ENCODE measurements at places on chromosomes 1 and 21.

GRCh38 chr1:26697431-26697977, 1.7 kb downstream of the ARID1A start:
- DNase-seq: no peak

GRCh38 chr1:6110326-6110725, 64.6 kb downstream of the KCNAB2 start:
- DNase-seq: no peak

GRCh38 chr1:177200290-177200689, 29.5 kb downstream of the BRINP2 start:
- no peak for DNase-seq

- DNase-seq: no peak
Measured at GRCh38 chr21:31157756-31158155, 119.5 kb upstream of the KRTAP19-8 start.

- DNase-seq: no peak
Measured at GRCh38 chr1:197910120-197910991, 6.8 kb upstream of the LHX9 start.

- DNase-seq: no peak
Measured at GRCh38 chr1:220812308-220812707, 25.6 kb downstream of the MTARC1 start.

DNA sequence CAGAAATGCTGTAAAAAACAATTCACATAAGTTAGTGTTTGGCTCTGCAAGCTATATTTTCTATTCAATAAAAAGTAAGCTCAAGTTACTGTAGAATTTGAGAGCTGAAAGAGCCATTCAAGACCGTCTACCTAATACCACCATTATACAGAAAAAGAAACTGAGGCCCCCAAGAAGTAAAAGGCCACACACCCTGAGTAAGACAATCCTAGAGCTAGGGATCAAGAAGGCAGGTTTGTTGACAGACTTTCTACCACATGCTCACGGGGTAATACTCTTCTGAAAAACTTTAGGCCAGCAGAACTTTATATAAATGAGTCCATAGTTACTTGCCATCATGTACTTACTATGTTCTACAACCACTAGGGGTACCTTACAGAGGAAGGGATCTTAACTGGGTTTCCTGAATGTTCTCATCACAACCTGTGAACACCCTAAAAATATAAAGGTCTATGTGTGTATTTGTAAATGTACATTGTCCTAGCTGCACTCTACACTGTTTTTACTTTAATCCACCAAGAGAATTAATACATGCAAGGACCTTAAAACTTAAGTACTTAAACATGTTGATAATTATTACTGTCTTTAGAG, 2.7 kb downstream of the PSMG1 start:
- no peak for DNase-seq

Data from stimulated activated CD4-positive, alpha-beta T cell treated with anti-CD3 and anti-CD28 coated beads, Interleukin-15, amount 100 ng/mL, for 1 hour (primary cell).